IMR-90 (cell line): ENCODE measurements at places on chromosomes 6 and 20.

GRCh38 chr20:41017448-41018042 is 11.1 kb upstream of the TOP1 start:
- no peak for DNase-seq

DNA sequence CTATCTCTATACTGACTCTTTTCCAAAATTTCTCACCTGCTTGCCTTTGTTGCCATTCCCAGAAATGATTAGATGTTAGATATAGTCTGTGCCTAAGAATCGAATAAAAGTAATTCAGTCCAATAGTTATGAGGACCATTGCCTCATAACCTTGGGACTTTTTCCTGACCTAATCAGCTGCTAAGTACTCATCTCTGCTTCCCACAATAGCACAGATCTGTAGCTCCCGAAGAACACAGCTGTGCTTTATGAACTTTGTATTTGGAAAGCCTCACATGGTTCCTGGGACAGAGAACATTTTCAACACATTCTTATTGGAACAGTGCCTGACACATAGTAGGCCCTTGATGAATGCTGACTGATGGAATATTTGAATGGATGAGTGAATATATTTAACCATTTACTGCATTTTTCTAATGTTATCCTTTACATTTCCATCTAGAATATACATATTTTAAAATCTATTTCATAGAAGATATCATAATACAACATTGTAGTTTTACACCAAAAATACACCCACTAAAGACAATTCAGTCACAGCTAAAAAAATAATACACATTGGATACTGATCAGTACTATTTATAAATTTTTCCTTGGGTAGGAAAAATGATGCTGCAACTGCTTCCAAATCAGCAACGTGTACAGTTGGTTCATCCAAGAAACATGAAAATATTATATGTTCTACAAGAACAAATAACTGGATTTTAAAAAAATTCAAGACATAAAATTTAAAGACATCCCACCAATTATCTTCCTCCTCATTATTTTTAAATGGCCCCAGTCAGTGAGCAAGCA is 53.9 kb downstream of the HS3ST5 start:
- no peak for DNase-seq

DNA sequence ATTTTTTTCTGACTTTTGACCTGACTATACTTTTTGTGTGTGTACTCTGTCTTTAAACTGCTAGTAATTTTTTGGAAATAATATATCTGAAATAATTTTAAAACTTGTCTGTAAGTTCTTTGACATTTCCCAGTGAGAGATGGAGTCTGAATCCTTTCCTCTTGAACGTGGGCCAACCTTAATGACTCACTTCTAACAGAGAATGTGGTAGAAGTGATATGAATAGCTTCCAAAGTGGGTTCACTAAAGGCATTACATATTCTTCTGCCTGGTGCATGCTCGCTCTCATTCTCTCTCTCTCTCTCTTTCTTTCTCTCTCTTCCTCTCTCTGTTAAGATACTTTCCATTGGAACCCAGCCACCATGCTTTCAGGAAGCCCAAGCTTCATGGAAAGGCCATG is 108.7 kb upstream of the FERMT1 start:
- DNase-seq, result peak; percentile 2

- DNase-seq, result no peak
Measured at GRCh38 chr6:2760882-2761842, 4.0 kb upstream of the WRNIP1 start.

- no peak for DNase-seq
Measured at GRCh38 chr20:37484331-37484730, 36.7 kb upstream of the NNAT start.

- no peak for DNase-seq
Measured at GRCh38 chr20:14498772-14499171, 161.4 kb upstream of the FLRT3 start.

- no peak for DNase-seq
Measured at GRCh38 chr6:37126961-37127616, 42.9 kb upstream of the PIM1 start.

GRCh38 chr20:19185083-19185482 is 27.4 kb upstream of the SLC24A3 start:
- DNase-seq, result no peak

GRCh38 chr6:81226957-81227356 is 525.5 kb downstream of the TENT5A start:
- no peak for DNase-seq
